Gastrocnemius medialis (tissue), 4 donors: ENCODE measurements at places on chromosomes 16 and 17. TPM values are rescaled to one million over a fixed set of nuclear protein-coding genes. Genes with fewer than 3 reads are reported as not detected.

Gene TBC1D3C
- not detected for total RNA-seq

DNA sequence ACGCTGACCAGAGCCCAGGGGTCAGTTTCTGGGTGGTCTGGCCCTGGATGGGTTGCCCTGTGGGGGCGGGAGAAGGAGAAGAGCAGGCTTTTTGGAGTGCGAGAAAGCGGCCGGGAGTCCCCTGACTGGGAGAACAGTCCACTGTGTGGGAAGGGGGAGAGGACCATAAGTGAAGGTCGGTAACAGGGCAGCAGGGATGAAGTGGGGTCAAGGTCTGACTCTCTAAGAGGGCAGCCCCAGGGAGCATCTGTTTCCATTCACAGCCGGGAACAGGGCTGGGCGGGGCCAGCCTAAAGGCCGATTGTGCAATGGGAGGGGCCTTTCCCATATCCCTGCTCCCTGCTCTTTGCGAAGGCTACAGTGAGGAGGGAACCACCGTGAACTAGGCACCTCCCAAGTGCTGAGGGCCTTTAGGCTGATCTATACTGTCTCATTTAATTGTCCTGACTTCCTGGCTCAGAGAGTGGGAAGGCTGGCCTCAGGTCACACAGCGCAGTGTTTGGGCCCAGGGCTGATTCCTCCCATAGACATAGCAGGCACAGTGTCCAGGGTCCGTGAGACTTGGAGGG, 10.4 kb upstream of the WFDC1 start:
- peak; percentile 7 for DNase-seq

- DNase-seq = no peak
These were observed 151.3 kb upstream of the IRX3 start for GRCh38 chr16:54437921-54438320.

Gene CDC27
- 38.8 TPM for total RNA-seq

DNA sequence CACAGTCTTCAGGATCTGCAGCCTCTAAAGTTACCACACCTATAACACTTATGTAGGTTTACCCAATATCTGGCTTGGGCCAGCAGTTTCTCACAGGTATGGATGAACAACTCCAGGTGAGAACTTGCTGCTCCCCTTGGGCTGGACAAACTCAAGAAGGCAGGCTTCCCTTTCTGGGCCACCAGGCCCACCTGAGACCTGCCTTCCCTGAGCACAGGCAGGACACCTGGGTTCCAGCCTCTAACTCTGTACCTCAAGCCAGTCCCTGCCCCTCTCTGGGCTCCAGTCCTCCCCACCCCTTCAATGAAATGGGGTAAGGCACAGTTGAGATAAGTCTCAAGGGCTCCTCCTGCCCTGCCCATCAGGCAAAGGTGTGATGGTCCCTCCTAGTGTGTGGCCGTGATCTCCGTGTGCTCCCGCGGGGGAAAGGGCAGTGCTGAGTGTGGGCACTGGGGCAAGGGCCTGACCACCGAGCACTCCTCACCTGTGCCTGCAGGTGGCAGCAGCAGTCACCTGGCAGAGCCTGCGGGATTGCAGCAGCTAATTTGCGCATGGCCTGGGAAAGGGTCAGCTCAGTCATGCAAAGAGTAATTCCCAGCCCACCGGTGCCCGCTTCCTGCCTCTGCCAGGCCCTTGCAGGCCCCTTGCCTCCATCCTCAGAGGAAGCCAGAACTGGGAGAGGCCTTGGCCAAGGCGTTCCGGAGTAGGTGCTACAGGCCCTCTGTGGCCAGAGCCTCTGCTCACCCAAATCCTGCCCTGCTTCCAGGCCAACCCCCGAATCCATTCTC, 28.2 kb upstream of the ADGRG1 start:
- no peak for DNase-seq

Gene KREMEN2
- not detected for total RNA-seq

Gene TNFRSF13B
- not detected for total RNA-seq

Gene LPCAT2
- total RNA-seq = 6.7 TPM

DNA sequence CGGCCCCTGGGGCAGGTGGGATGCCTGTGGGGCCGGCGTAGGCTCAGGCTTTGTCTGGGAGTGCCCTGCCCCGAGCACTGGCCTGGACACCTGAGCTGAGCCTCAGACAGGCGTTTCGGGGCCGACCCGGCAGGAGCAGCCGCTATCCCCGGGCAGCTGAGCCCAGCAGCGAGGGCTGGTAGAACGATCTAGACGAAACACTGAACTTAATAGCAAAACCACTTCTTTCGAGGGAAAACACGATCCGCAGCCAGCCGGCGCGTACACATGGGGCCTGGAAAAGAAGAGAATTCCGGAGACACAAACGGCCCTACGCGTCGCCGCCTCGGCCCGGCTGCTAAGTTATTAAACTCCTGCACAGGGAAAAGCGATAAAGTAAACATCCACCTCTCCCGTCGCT, 22.0 kb upstream of the SSTR5 start:
- DNase-seq = no peak

Gene TMEM238L
- total RNA-seq = not detected

DNA sequence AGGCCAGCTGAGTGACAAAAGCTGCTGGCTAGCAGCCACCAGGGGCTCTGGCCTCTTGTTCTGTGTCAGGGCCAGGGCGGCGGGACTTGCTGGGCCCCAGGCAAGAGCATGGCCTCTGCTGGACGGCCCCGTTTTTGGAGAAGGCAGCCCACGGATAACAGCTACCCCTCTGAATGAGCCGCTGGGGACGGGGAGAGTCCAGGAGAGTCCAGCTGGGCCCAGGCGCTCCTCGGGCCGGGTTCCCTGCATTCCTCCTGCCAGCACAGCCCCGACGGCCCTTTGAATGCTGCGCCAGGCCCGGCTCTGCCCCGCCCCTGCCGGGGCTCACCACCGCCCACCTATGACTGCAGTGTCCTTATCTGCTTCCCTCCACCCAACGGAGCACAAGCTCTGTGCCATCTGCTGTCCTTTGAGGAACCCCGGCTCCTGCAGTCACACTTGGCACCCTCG, 33.4 kb downstream of the SLC7A5 start:
- no peak for DNase-seq

DNA sequence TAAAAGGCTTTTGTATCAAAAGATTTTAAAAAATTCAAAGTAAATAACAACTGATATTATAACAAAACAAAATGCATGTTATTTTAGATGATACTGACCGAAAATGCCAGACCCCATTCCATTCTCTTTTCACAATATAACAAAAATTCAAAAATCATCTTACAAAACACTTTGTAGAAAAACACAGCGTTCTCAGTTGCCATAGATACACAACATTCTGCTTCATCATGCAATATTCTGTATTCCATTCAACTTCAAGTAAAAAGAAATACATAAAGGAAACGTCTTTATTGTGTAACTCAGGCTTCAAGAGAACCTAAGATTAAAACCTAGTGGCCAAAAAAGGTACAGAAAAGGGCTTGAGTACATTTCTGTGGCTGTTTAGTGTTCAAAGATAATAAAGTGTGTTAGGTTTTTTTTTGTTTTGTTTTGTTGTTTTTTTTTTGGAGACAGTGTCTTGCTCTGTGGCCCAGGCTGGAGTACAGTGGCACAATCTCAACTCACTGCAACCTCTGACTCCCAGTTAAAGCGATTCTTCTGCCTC, 250.5 kb downstream of the CEP112 start:
- DNase-seq = no peak

- DNase-seq = no peak
These were observed 177.0 kb upstream of the C16orf82 start for GRCh38 chr16:26889740-26890139.

- DNase-seq = no peak
These were observed 720 bp upstream of the BCKDK start for GRCh38 chr16:31107465-31107867.

DNA sequence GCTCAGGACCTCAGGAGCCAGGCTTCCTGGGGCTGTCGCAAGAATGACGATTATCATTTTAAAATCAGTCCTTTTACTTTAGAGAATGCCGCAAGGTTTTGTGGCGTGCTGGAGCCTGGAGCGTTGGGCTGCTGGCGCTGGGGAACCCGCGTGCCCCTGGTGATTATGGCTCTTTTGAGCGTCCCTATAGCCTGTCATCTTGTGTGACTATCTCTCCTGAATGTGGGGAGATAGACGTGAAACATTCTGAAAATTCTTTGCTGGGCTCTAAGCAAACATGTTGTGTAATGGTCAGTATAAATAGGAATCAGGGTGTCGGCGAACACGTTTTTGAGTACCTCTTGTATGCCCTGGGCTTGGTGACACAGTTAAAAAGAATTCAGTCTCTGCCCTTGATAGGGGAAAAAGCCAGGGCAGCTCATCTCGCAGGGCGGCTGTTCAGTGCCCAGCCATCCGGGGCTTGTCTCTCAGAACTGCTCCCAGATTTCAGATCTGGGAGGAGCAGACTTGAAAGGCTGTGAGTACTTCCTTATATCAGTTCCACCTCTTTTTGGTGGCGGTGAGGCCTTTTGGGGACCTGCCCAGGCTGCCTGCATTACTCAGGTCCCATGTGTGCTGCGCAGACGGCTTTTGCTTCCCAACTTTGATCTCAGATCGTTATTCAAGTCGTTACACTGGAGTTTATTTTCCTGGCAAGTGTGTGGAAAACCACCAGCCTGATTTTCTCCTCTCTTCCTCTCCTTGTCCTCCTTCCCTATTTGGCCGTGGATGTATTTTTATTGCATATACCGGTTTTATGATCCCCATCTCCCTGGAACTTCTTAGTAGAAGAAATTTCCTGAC, 973 bp downstream of the SLC7A6 start:
- peak; percentile 91 for DNase-seq

DNA sequence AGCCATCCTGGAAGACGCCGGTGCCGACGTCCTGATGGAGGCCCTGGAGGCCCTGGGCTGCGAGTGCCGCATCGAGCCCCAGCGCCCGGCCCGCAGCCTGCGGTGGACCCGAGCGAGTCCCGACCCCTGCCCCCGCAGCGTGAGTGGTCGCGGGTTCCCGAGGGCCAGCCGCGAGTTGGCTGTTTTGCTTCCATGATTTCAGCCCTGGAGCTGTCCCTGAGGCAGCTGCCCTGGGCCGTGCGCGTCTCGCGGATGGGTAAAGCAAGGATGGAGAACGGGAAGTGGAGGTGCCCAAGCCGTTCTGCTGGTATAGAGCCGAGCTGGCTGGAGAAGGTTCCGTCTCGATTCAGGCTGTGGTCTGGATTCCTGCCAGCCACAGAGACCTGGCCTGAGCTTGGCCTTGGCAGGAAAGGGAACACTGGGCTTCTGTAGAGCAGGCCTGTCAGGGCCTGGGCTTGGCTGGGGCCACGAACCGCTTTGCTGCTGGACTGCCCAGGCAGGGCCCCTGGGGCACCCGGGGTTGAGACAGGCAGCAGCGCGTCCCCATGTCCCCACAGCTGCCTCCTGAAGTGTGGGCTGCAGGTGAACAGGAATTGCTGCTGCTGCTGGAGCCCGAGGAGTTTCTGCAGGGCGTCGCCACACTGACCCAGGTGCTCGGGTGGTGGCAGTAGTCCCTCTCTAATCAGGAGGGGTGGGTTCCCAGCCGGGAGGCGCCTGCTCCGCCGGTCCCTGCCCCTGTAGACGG, 941 bp upstream of the MRPS34 start:
- no peak for DNase-seq

Gene CETP
- total RNA-seq = not detected

GRCh38 chr17:81144423-81144781, 20.9 kb upstream of the PVALEF start:
- no peak for DNase-seq

GRCh38 chr17:8791910-8792270, 7.3 kb downstream of the MFSD6L start:
- DNase-seq = no peak

DNA sequence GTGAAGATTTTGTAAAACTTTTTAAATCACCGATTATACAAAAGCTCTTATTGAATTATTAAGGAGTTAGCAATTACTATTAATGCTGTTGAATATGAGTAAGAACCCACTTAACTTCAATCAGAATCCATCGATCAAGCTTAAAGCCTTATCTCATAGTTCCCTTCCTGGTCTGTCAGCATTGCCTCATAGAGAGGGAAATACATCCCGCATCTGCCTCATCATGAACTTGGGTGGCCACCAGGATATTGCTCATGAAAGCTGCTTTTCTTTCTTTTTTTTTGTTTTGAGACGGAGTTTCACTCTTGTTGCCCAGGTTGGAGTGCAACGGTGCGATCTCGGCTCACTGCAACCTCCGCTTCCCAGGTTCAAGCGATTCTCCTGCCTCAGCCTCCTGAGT, 66.7 kb downstream of the PIGL start:
- no peak for DNase-seq

GRCh38 chr16:89855301-89855945, 18.0 kb upstream of the TCF25 start:
- DNase-seq = no peak

DNA sequence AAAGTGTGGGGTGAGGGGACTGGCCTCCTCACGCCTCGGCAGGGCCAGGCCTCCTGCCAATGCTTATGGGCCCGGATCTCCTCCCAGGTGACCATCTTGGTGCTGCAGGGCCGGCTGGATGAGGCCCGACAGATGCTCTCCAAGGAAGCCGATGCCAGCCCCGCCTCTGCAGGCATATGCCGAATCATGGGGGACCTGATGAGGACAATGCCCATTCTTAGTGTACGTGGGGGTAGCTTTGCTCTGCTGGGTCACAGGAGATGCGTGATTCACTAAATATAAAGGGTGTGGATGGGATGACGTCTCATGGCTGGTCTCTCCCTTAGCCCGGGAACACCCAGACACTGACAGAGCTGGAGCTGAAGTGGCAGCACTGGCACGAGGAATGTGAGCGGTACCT, 19.5 kb downstream of the NUP85 start:
- DNase-seq = no peak

Gene KRT33B
- not detected for total RNA-seq

DNA sequence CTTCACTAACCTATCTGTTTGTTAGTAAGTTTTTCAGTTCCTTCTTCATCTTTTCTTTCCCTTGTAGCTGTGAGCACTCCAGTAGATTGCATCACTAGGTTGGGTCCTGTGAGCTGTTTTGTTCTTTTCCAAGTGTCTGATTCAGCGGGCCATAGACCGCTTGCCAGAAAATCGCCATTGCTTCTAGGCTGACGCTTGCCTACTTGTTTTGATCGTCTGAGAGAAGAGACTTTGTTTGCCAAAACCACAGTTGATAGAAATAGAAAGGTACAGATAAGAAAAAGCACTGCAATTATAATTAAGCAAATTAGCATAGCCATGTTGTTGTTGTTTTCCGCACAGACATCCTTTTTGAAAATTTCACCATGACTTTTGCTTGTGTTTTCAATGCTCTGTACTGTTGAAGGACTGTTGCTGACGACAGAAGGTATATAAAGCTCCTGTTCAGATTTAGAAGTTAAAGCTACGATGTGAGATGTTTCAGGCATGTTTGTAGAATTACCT, 3.1 kb downstream of the EVI2A start:
- DNase-seq = peak; percentile 51

DNA sequence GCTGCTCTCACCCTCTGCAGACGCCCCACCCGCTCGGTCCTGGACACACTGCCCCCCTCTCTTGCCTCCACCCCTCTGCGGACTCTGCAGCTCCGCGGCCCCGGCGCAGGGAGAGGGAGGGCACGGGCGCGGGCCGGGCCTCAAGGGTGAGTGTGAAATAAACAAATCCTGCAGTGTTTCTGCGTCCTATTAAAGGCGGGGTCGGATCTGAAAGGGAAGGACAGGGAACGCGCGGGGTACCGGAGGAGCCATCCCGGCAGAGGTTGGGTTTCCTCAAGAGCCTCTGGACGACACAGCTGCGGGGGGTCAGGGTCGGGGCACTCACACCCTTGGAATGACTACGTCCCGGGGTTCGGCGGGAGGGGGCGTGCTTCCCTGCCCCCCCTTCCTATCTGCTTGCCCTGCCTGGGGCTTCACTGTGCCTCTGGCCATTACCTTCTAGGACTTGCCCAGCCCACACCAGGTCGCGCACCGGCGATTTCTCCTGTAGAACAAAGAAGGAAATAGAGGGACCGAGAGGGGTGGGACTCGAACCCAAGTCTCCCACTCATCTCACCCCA, 466 bp upstream of the HSF4 start:
- no peak for DNase-seq
